Hepatocyte (in vitro differentiated cells): ENCODE measurements at places on chromosomes 4 and X. TPM values are rescaled to one million over a fixed set of nuclear protein-coding genes. Genes with fewer than 3 reads are reported as not detected.

The CXCL9 gene
- not detected in 2 replicates for total RNA-seq

The TMPRSS11E gene
- total RNA-seq = 1.3 and 1.8 TPM in 2 replicates

The ZCCHC12 gene
- total RNA-seq = 0.16 and 0.17 TPM in 2 replicates

The HPF1 gene
- total RNA-seq = 19.7 and 29.0 TPM in 2 replicates

The DMRTC1B gene
- total RNA-seq = 0.16 and 3.0 TPM in 2 replicates

The ARMCX4 gene
- total RNA-seq = 5.0 and 8.3 TPM in 2 replicates

The FAM149A gene
- total RNA-seq = 6.7 and 7.0 TPM in 2 replicates

The NDST4 gene
- total RNA-seq = 0.12 and 0.37 TPM in 2 replicates

The DRP2 gene
- 0.40 and 0.84 TPM in 2 replicates for total RNA-seq

The CPZ gene
- total RNA-seq = 25.3 and 34.8 TPM in 2 replicates

The AR gene
- total RNA-seq = 4.5 and 5.4 TPM in 2 replicates

The POU3F4 gene
- 0.03 TPM in 1 of 2 replicates, not detected in the other for total RNA-seq

The FHIP1A gene
- 7.1 and 21.7 TPM in 2 replicates for total RNA-seq

The GASK1B gene
- total RNA-seq = 88.8 and 89.8 TPM in 2 replicates

The PAGE5 gene
- total RNA-seq = not detected in 2 replicates

The KDR gene
- total RNA-seq = 93.3 and 104 TPM in 2 replicates

The TAF7L gene
- total RNA-seq = not detected in 2 replicates

The UGT2B15 gene
- total RNA-seq = 103 and 119 TPM in 2 replicates

The KLHL15 gene
- 49.5 and 52.6 TPM in 2 replicates for total RNA-seq

The RWDD4 gene
- 30.3 TPM in 2 replicates for total RNA-seq

The NPY1R gene
- 5.7 and 9.0 TPM in 2 replicates for total RNA-seq

The KLHL13 gene
- 44.9 and 49.4 TPM in 2 replicates for total RNA-seq

The PDE5A gene
- 33.2 and 35.8 TPM in 2 replicates for total RNA-seq

The XPNPEP2 gene
- total RNA-seq = 21.9 and 24.1 TPM in 2 replicates

The TMSB15C gene
- 4.6 and 7.5 TPM in 2 replicates for total RNA-seq

The XKRX gene
- total RNA-seq = 8.7 and 10.4 TPM in 2 replicates

The KLHL2 gene
- 16.7 and 21.3 TPM in 2 replicates for total RNA-seq

The SH2D1A gene
- total RNA-seq = not detected in 2 replicates

The HAND2 gene
- 67.9 and 69.7 TPM in 2 replicates for total RNA-seq

The VEGFC gene
- total RNA-seq = 2.9 and 3.7 TPM in 2 replicates

The ADH6 gene
- total RNA-seq = 23.1 and 23.6 TPM in 2 replicates

The ZNF157 gene
- 0.08 and 0.33 TPM in 2 replicates for total RNA-seq

The CPLX1 gene
- total RNA-seq = 0.16 and 0.30 TPM in 2 replicates

The ERAS gene
- total RNA-seq = 0.47 TPM in 1 of 2 replicates, not detected in the other

The CXorf38 gene
- 10.2 and 11.3 TPM in 2 replicates for total RNA-seq

The GAB3 gene
- 0.44 and 0.50 TPM in 2 replicates for total RNA-seq

The GAGE12H gene
- not detected in 2 replicates for total RNA-seq
